Activated T-helper 1 cell treated with anti-CD3 and anti-CD28 coated beads, Interleukin-12 subunit alpha, Interleukin-12 subunit beta, Interleukin-2, Interleukin-4 antibody, amounts not matched to agents 30 ng/mL and 10 ng/mL and 1 ng/mL, durations not matched to agents 14 hours and 24 hours and 36 hours (primary cell): ENCODE measurements at places on chromosomes 11 and 22. TPM values are rescaled to one million over a fixed set of nuclear protein-coding genes. Genes with fewer than 3 reads are reported as not detected.

- DNase-seq: no peak
Measured at GRCh38 chr11:12723421-12724300, 49.4 kb downstream of the TEAD1 start.

The BTBD18 gene
- total RNA-seq: 0.07 TPM in 1 of 2 replicates, not detected in the other

The SLC39A13 gene
- 15.5 and 16.2 TPM in 2 replicates for total RNA-seq

DNA sequence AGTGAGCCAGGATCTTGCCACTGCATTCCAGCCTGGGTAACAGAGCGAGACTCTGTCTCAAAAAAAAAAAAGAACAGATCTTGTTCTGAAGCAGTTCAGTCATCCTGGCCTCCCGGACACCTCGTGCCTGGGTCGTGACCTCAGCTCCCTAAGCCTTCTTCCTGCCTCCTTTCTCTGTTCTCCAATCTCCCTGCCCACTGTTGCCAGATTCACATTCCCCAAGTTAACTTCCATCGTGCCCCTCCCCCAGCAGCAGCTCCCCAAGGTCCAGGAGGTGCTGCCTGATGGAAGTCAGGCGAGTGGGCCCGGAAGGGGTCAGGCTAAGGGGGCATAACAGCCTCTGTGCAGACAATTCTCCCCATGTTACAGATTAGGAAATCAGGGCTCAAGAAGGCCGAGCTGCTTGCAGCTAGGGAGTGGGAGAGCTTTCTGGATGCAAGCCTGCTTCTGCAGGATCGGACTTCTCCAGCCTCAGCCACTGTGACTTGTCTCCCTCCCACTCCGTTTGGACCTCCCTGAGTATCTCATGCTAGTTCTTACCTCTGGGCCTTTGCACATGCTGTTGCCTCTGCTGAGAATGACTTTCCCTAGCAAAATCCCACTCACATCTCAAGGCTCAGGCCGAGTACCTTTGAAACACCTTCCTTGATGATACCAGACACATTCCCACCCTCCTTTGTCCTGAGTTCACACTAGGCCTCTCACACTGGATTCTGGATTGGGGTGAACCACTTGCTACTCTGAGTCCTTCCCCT lies 14.3 kb upstream of the TMEM184B start:
- no peak for DNase-seq

The SLC6A5 gene
- not detected in 2 replicates for total RNA-seq

The FREY1 gene
- 0.59 and 1.9 TPM in 2 replicates for total RNA-seq

DNA sequence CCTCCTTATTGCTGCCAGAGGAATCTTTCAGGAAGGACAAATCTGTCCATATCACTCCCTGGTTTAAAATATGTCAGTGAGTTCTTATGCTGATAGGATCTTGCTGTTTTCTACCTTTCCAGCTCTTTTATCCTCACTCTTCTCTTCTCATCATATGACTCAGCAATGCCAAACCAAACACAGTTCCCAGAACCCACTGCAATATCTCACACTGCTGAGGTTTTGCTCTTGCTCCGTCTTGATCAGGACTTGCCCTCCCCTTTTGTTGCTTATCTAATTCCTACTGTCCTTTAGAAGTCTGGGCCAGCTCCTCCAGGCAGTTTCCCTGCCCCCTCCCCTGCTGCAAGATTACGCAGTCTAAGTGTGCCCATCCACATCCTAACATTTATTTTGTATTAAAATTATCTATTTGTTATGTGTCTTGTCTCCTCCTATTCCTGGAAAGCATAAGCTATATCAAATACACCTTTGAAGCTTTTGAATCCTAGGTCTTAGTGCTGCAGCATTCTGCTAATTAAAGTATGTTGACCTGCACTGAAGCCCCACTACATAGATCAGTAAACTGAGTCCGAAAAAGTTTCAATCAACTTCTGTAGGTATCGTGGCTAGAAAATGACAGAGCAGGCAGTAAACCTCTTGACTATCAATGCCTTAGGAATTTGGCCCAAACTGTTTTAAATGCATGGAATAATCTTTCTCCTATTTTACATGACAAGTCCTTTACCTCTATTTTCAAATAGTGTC lies 119.2 kb upstream of the C11orf87 start:
- DNase-seq: no peak

DNA sequence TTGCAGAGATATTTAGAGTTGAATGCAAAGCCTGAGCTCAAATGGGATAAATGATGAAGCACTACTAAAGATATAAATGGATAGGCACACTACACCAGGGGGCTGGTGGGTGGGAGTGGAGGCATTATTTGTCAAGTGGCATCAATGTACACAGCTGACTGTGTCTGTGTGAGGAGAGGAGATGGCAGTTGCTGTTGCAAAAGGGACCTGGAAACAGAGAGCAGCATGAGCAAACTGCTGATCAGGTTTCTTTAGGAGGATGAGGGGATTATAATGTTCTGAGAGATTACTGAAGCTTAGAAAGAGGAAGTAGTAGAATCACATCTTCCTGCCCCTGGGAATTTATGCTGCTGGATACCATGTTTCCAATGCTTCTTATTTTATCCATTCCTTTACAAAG lies 39.4 kb upstream of the LIN7C start:
- no peak for DNase-seq

- no peak for DNase-seq
Measured at GRCh38 chr11:120778685-120779490, 245.0 kb upstream of the TBCEL start.

- DNase-seq: no peak
Measured at GRCh38 chr22:30202531-30203006, 44.0 kb downstream of the LIF start.

DNA sequence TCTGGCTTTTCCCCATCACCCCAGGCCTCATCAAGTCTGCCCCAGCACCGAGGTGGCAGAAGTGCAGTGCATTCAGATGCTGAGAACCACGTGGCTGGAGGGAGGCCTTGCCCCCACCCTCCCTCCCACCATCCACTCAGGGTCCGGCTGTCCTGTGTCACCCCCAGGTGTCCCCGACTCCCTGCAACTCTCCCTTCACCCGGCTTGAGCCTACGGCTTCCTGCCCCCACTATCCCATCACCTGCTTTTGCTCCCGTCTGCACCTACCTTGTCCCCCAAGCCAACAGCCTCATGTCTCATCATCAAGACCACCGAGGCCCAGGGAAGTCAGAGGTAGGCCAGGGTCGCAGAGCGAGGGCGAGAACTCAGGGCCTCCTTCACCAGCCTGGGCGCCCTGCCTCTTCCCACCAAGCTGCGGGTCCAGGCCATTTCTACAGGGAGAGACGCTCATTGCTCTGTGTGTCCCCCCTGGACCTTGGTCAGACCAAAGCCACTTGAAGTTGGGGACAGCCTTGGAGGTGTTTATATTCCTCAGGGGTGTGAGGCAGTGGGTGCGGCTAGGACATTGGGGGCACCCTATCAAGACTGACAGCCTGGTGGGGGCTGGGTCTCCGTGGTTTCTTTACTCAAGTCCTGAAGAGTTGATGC lies 66.2 kb upstream of the CCND1 start:
- no peak for DNase-seq
